ENCODE measurements at places on chromosomes 1 and 21.

- DNase-seq: no peak
These were observed 7.6 kb upstream of the ENAH start for GRCh38 chr1:225660544-225660946.

DNA sequence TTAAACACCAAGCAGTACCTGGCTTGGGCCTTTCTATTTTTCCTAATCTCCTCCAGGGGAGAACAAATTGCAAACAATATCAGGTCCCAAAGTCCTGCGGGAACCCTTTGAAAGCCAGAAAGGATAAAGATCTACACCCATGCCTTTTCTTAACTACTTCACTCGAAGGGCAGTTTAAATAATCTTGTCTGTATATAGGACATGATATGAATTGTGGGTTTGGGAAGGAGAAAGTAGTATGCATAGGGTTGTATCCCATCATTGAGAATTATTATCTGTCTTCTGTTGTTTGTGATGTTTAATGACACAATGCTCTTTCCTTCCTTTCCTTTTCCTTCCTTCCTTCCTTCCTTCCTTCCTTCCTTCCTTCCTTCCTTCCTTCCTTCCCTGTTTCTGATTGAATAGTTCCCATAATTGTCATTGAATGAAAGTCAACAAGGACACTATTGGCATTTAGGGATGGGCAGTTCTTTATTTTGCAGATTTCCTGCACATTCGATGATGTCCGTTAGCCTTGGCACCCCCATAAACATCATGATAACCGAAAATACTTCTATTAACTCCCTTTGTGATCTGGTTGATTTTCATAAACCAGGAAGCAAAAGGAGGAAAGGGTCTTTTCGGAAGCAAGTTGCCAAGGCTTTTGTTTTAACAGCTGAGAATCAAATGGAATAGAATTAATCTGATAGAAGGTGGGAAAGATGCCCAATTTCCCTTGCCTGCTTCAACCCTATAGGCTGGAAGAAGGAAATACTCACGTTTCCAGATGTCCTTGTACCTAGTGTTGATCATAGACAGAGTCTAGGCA, 141.3 kb downstream of the ATG4C start:
- DNase-seq: no peak

- DNase-seq: no peak
These were observed 34.7 kb downstream of the LRRC8D start for GRCh38 chr1:89855413-89856123.

DNA sequence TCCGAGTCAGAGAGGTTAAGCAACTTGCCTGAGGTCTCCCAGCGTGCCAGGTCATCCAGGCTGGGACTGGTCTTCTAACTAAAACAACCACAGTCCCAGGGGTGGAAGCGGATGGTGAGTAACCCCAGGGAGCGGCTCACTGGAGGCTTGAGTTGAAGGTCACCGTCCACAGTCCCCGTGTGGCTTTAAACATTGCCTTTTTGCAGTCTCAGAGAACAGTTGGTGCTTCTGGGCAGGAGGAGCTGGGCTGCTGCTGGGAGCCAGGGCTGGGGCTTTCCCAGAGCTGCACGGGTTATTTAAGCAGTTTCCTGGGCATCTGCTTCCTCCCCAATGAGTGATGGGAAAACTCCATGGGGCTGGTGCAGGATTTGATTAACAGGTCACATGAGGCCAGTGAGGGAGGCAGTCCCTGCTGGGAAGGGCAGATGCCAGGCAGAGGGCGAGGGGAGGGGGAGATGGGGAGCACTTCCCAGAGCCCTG, 12.3 kb downstream of the ARHGEF10L start:
- DNase-seq: no peak

DNA sequence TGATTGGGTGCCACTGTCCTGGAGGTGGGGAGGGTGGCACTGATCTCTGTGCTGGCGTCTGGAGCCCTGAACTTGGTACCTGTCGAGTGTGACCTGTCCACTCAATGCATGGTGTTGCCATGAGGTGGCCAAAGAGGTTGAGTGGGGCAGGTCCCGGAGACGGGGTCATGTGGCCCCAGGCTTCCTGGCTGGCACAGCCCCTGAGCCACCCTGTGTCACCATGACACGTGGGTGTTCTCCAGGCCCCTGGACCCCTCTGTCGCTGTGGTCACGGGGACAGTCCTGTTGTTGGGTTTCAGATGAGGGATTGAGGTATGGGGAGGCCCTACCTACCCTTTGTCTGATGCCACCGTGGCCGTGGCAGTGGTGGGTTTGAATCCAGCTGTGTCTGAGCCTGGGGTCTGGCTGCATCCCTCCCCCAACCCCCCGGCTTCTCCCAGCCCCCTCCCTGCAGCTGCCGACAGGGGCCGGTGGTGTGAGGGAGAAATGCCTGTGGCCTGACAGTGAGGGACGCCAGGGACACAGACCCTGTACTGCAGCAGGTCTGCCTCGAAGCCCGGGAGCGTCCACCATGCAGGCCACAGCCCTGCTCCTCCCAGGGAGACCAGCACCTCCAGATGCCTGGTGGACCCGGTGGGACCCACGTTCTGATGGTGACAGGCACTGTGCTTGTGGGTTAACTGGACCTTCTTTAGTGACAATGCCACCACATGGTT, 12.0 kb downstream of the TRPM2 start:
- DNase-seq: no peak

- DNase-seq: no peak
These were observed 13.8 kb upstream of the SEC16B start for GRCh38 chr1:177983482-177984135.

DNA sequence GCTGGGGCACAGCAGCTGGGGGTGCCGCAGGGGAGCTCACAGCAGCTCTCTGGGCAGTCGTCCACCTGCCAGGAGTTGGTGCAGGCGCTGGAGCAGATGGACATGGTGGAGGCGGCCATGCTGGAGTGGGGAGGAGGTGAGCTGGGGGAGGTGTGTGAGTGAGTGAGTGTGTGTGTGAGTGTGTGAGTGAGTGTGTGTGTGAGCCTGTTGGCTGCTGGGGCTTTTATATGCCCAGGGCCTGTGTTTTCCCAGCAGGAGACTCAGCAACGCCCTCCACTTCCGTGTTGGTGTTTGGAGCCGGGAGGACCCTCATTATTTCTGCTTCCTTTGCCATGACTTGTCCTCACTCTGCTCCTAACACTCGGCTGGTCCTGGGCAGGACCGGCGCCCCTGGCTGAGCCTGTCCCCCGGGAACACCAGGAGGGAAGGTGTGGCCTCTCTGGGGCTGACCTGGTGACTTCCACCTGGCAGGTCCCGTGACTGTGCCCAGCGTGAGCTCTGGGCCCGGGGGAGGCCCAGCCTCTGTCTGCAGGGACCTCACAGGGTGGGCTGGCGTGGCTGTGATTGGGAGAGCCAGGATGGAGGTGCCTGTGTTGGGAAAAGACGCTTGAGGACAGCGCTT, at the start of gene KRTAP10-2:
TSS of gene KRTAP10-2 (minus strand) at position 166 of the 622 bp plus-strand sequence. CDS start at position 119, 47 bp downstream.
- no peak for DNase-seq

DNA sequence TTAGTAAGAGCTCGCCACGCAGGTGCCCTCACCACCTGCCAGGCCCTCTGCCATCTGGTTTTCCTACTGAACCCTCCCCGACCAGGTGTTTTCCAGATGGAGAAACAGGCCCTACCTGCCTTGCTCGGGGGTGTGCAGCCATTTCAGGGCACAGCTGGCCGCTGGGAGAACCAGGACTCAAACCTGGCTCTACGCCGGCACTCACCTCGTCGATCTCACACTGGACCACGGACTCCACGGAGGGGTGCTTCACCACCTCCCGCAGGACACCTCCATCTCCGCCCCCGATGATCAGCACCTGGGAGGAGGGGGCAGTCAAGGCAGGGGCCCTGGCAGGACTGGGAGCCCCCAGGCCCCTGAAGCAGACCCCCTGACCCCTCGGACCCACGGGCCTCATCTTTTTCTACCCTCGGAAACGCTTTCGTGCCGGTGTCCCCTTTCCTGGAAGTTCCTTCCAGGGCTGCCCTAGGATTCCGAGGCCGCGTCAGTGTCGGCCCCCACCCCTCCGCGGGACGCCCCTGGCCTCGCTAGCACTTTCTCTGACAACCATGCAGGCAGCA, 1.1 kb downstream of the SRM start:
- no peak for DNase-seq

DNA sequence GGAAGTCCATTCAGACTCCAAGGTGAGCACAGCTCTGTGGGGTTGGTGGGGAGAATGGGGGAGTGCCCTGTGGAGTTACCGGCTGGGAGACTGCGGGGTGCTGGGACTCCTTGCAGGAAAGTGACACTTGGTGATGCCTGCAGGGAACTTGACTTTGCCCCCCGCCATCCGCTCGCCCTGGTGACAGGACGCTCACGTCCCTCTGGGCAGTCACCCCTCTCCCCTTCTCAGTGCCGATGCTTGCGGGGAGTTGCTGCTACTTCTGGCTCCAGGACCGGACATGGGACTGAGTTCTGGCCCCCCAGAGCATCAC, 209.5 kb upstream of the C1orf174 start:
- no peak for DNase-seq

- DNase-seq: no peak
These were observed 67.2 kb upstream of the PARP1 start for GRCh38 chr1:226475142-226475511.

GRCh38 chr1:216450227-216450626, 27.0 kb upstream of the USH2A start:
- DNase-seq: no peak

- DNase-seq: no peak
These were observed 39.6 kb downstream of the ALG6 start for GRCh38 chr1:63407002-63407401.

Measured in glomerular endothelial cell (primary cell).